ENCODE measurements at places on chromosomes 12 and 14. TPM values are rescaled to one million over a fixed set of nuclear protein-coding genes. Genes with fewer than 3 reads are reported as not detected.

GRCh38 chr14:20782280-20782890 is 1.3 kb downstream of the RNASE6 start:
- no peaks in the 10 kb centered on the region for H3K36me3 ChIP-seq
- no peaks in the 10 kb centered on the region for H3K4me1 ChIP-seq
- no peak overlapping the region for H3K27ac ChIP-seq
- DNase-seq, result no peak

DNA sequence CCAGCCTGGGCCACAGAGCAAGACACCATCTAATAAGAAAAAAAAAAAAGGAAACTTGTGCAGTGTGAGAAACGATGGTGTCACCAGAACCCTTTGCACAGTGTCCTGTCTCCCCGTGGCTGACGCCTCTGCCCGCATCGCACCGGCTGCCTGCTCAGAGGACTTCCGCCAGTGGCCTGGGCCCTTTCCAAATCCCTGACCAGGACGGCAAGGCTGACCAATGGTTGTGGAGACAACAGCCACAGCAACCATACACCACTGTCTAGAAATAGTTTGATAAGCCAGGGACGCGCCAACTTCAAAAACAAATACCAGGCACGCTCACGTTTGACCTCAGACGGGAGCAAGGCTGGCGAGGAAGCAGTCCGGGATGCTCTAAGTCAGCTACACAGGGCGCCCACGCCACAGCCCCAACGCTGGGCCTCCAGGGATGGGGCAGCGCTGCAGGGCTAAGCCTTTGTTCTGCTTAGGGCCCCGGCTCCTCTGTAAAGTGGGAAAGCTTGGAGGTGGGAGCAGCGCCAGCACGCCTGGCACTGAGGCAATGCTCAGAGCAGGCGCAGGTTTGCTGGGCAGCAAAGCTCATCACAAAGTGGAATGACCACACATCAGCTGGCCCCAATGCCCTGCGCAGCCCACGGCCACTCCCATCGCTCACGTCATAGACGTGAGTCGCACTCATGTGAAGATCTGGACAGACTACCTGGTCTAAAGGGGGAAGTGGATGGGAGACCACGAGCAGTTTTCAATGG is 12.5 kb downstream of the PGAM5 start:
- H3K4me3 ChIP-seq, result no peak overlapping the region
- H3K4me1 ChIP-seq, result no peaks in the 10 kb centered on the region
- H3K27ac ChIP-seq, result no peak overlapping the region
- H3K36me3 ChIP-seq, result peaks cover 29% of the 10 kb centered on the region

DNA sequence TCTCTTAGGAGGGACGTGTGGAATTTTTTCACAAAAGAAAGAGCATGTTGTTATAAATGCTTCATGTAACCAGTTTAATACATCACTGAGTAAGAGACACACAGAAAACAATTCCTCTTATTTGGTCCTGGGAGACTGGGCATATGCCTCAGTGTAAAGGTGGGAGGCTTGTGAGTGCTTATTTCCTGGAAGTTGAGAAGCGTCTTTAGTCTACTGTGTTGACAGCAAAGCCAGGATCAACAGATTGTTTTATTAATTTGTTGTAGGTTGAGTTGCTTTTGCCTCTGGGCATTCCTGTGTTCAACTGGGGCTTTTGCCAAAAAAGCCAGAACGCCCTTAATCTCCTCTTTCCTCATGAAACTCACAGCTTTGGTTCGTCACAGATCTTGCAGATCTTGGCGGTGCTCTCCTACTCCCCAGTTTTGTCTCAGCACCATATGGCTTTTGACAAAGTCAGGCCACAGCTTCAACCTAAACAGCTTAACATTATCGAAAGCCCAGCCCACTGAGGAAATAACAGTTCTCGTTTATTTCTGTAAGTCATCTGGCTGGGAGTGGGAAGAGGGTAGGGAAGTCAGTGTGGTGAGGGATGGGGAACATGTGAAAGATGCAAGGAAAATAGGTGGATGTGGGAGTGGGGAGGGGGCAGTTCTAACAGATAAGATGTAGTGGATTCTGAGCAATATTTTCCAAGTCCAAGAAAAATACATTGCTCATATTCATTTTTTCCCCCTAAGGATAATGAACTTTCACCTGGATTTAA is 227.2 kb downstream of the DACT1 start:
- H3K27me3 ChIP-seq, result no peaks in the 10 kb centered on the region
- no peak overlapping the region for H3K27ac ChIP-seq
- H3K4me3 ChIP-seq, result no peak overlapping the region
- H3K36me3 ChIP-seq, result no peaks in the 10 kb centered on the region
- no peak for DNase-seq

DNA sequence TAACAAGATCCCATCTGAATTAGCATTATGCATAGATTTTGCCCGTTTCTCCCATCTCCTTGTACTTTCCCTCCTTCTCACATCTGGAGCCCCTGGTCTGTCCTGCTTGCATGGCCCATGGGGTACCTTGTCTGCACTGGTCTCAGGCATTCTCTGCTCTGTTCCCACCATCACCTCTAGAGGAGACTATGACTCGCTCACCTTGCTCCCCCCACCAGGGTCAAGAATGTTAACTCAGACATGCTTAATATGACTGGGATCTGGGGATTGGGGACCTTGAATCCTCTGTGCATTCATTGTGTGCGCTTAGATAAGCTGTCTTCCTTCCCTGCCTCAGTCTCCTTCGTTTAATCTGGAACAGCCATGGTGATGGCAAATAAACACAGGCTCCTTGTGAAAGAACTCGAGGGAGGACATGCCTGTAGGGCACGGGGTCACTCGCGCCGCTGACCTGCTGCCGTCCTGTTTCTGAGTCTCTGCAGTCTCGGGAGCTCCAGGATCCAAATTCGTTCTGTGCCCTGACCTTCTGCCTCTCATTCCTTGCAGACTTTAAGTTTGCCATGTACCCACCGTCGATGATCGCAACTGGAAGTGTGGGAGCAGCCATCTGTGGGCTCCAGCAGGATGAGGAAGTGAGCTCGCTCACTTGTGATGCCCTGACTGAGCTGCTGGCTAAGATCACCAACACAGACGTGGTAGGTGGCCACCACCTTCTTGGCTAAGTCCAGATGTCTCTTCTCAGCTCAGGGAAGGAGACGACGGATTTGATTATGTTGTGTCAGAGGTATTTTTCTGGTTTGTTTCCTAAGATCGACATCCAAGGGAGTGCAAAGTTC is 15.0 kb downstream of the CCND2 start:
- H3K4me1 ChIP-seq, result no peaks in the 10 kb centered on the region
- H3K4me3 ChIP-seq, result no peak overlapping the region
- H3K36me3 ChIP-seq, result no peaks in the 10 kb centered on the region

DNA sequence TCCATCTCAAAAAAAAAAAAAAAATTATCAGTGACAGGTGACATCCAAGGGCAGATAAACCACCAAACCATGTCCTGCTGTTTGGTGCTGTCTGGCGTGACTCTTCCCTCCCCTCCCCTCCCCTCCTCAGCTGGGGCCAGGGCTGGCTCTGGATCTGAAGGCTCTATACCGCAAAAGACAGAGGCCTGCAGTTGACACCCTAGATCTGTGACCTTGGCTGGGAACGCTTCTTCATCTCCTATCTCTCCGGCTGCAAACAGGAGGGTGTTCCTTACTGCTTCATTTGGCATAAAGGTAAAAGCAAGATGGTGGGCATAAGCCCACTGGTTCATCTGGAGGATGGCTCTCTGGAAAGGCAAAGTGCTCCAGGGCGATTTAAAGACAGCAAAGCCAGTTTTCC is 126.8 kb upstream of the PRMT8 start:
- no peak overlapping the region for H3K27ac ChIP-seq
- H3K4me3 ChIP-seq, result no peak overlapping the region
- DNase-seq, result no peak
- H3K36me3 ChIP-seq, result no peaks in the 10 kb centered on the region
- no peaks in the 10 kb centered on the region for H3K4me1 ChIP-seq

DNA sequence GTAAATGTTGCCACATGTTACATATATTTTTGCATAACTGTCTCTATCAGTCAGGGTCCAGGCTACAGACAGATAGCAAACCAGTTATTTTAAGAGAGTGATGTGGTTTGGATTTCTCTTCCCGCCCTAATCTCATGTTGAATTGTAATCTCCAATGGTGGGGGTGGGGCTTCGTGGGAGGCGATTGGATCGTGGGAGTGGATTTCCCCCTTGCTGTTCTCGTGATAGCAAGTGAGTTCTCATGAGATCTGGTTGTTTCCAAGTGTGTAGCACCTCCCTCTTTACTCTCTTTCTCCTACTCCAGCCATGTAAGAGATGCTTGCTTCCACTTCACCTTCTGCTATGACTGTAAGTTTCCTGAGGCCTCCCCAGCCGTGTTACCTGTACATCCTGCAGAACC is 704.2 kb upstream of the TBX3 start:
- no peak overlapping the region for H3K27ac ChIP-seq
- no peak for DNase-seq
- no peaks in the 10 kb centered on the region for H3K27me3 ChIP-seq
- no peaks in the 10 kb centered on the region for H3K4me1 ChIP-seq
- no peaks in the 10 kb centered on the region for H3K36me3 ChIP-seq

- no peak for DNase-seq
- no peak overlapping the region for H3K27ac ChIP-seq
- H3K4me3 ChIP-seq, result no peak overlapping the region
- H3K27me3 ChIP-seq, result peaks cover 5% of the 10 kb centered on the region
- no peaks in the 10 kb centered on the region for H3K4me1 ChIP-seq
Observed at GRCh38 chr12:2537868-2538541, 256.8 kb upstream of the FKBP4 start.

DNA sequence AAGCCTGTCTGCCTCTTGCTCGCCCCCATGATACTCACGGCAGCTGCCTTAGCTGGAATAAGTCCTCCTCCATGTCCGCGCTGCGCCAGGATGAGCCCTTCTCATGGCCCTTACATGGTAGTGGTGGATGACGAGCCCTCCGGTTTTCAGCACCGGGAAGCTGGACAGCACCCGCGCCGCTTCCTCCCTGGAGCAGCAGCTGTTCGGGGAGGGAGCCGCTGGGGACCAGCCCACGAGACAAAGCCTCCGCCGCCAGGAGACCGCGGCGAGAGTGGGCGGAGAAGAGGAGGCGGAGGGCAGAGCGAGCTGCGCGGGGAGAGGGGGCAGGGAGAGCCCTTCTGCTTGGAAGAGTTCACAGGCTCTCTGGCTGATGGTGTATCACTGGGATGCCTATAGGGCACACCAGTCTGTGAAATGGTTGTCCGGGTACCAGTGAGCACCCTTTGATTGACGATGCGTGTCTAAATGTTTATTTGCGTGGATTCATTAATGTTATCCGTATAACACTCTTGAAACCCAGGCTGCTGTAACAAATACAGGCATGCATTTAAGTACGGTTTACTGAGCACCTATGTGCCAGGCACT is at the start of gene SVOP:
TSS of gene SVOP (minus strand) at position 273 of the 585 bp plus-strand sequence. CDS start at position 73, 200 bp downstream.
- peaks cover 45% of the 10 kb centered on the region for H3K27me3 ChIP-seq
- DNase-seq, result peak; percentile 61
- no peaks in the 10 kb centered on the region for H3K36me3 ChIP-seq

DNA sequence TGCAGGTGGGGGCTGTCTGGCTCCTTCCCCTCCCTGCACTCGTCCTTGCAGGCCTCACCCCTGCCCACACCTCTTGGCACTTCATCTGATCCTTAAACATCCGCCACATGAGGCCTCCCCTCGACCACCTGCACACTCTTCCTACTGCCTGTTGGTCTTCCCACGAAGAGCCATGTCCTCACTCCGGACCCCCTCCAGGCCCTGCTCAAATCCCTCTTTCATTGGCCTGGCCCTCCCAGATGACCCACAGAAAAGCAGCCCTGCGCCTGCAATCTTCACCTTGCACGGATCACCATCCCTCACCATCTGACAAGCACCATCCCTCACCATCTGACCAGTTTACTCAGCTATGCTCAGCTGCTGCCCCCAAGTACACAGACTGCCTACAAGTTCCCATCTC is 193.6 kb downstream of the BCL11B start:
- no peak overlapping the region for H3K4me3 ChIP-seq
- no peak for DNase-seq
- peaks cover 11% of the 10 kb centered on the region for H3K27me3 ChIP-seq
- no peak overlapping the region for H3K27ac ChIP-seq
- no peaks in the 10 kb centered on the region for H3K36me3 ChIP-seq

- no peaks in the 10 kb centered on the region for H3K36me3 ChIP-seq
- H3K4me1 ChIP-seq, result no peaks in the 10 kb centered on the region
- no peak overlapping the region for H3K4me3 ChIP-seq
Observed at GRCh38 chr14:89143595-89143994, 273.4 kb downstream of the FOXN3 start.

DNA sequence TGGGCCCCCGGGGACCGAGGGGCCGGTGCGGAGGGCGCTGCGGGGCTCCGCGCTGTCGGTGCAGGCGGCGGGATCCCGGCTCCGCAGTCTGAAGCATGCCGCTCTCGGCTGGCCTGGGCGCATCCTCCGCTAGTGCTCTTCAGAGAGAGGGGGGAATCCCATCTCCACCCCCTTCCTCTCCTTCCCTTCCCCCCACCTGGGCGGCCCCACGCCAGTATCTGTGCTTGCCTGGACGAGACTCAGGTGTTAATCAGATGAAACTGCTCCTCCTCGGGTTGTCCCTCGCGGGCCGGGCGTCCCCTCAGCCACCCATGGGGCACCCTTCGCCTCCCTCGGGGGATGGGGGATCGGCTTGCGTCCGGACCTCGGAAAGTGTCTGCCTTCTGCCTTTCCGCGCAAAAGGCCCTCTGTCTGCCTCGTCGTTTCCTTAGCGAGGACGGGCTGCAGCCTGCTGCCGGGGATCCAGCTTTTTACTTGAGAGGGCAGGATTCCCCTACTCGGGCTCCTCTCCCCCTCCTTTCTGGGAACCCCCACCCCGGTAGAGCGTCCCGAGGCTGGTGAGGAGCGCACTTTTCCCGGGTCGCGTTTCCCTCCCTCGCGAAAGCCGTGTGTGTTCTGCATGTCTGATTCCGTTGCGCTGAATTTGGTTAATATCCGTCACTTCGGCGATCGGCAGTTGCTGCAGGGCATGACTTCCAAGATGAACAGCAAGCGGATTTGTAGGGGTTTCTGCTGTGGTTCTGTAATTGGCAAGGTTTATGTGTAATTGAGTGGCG is 1.1 kb downstream of the GPHN start:
- peaks cover 33% of the 10 kb centered on the region for H3K4me1 ChIP-seq
- peak; percentile 28 for DNase-seq
- no peaks in the 10 kb centered on the region for H3K27me3 ChIP-seq
- no peak overlapping the region for H3K27ac ChIP-seq

DNA sequence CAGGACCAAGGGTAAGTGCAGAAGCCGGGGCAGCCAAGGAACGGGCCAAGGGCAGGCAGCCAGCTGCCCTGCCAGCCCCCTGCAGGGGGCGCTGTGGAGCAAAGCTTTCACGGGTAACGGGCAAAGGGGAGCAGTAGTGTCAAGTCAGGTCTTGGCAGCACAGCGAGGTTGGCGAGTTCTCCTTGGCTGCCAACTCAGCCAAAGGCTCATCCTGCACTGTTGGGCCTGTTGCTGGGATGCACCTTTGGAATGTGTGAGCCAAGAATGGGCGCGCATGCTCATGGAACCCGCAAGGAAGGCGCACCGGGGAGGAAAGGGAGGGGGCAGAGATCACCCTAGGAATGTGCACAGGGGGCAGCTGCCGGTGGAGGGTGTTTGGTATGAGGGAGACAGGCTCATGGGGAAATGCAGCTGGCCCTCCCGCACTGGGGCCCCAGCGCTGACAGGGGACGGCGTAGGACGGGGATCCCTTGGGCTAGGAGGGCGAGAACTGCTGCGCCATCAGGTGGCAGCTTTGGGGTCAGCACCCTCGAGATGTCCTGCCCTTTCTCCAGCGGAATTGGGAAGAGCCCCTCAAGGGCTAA is 138.0 kb downstream of the ASCL4 start:
- H3K27ac ChIP-seq, result no peak overlapping the region
- DNase-seq, result no peak
- H3K27me3 ChIP-seq, result peaks cover 52% of the 10 kb centered on the region
- no peaks in the 10 kb centered on the region for H3K4me1 ChIP-seq

The OR6C2 gene
- not detected for total RNA-seq

The KCNH3 gene
- not detected for total RNA-seq

The NUAK1 gene
- 8.3 TPM for total RNA-seq

The P2RX2 gene
- not detected for total RNA-seq

The TMEM253 gene
- 0.35 TPM for total RNA-seq

Data from PC-9 (cell line).